ENCODE measurements at places on chromosomes 5 and 9.
A peak's percentile ranks its signal among the peaks of the same experiment; 100 is the strongest.

- peak; percentile 61 for DNase-seq
Observed at GRCh38 chr5:158849219-158849791, 250.4 kb downstream of the EBF1 start.

GRCh38 chr9:93298498-93299417 lies 114.8 kb downstream of the WNK2 start:
- DNase-seq: no peak

DNA sequence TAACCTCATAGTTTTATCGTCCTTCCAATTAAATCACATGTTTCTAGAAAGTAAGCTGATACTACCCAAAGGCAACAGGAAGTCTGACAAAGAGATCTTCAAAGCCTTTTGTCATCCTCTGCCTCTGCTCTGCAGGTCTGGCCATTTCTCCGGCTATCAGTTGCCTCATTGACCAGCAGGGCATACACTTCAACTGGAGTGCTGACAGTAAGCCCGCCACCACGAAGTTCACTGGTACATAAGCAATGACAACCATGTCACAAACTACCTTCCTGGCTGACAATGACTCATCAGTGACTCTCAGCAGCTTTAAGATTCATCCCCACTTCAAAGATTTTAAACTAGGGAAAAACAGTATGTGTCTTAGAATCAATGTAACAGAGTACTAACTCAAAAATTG lies 20.6 kb downstream of the SPTLC1 start:
- DNase-seq: no peak

- no peak for DNase-seq
Observed at GRCh38 chr5:101950019-101950418, 346.1 kb downstream of the SLCO4C1 start.

DNA sequence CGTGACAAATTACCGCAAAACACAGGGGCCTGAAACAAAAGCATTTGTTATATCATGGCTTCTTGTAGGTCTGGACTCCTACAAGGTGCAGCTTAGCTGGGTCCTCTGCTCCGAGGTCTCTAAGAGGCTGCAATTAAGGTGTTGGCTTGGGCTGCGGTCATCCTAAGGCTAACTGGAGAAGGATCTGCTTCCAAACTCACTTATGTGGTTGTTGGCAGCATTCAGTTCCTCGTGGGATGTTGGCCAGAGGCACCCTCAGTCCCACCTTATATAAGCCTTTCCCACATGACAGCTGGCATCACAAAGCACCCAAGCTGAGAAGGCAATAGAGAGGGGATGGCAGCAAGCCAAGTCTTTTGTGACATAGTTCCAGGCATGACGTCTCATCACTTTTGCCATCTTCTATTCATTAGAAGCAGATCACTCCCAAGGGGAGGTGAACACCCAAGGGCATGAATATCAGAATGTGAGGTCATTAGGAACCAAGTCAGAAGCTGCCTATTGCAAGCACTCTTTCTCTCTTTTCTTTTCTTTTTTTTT lies 47.9 kb upstream of the ZBTB43 start:
- no peak for DNase-seq

- no peak for DNase-seq
Observed at GRCh38 chr9:132733260-132733815, 63.1 kb downstream of the GTF3C4 start.

- no peak for DNase-seq
Observed at GRCh38 chr5:107523029-107523680, 147.6 kb downstream of the EFNA5 start.

GRCh38 chr5:81161012-81161601 lies 72.0 kb upstream of the CKMT2 start:
- DNase-seq: peak; percentile 63

- peak; percentile 71 for DNase-seq
Observed at GRCh38 chr9:130343445-130343918, 77.9 kb downstream of the HMCN2 start.

DNA sequence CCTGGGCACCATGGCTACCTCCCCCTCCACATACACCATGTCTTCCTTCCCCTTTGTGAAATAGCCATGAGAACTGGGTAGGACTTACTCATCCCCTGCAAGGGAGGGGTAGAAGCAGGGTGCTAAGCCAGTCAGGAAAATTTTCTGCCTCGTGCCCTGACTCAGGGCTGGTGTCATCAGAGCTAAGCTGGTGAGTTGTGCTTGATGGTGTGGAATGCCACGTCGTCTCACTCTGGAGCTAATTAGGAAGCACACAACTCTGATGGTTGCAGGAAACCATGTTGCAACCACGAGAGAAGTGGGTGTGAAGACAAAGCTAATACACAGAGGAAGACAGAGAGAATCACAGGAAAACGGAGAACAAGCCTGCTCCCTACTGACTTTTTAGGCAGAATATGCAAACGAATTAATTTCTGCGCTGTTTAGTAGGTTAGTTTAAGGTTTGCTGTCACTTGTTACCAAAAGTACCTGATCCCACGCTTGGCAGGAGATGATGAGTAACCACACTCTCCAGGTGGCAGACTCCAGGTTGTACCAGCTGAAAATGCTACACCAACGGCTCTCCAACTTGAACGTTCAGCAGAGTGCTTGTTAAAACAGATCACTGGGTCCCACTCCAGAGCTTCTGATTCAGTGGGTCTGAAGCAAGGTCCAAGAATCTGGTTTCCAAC lies 54.5 kb downstream of the STK10 start:
- DNase-seq: no peak

DNA sequence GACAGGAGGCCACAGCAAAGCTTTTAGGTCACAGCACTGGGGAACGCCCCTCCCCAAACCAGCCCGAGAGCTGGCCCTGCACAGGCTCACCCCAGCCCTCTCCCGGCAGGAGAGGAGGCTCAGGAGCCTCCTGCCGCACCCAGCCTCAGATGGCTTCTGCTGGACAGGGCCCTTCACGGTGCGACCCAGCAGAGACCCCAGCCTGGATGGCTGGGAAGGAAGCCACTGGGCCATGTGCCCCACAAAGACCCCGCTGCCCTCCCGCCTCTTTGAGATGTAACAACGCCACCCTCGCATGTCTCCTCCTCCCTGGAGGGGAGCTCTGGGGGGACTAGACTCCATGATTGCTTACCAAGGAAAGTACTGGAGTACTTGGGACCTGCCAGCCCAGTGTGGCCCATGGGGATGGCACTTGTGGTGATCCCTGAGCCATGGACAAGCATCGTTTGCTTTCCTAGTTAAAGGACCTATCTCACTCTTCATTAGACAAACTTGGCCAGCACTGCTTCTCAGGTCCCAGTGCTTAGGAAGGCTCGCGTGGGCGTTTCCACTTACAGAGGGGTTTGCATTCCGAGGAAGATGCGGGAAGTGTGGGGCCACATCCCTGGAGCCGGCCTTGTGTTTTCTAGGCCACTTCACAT lies 9.0 kb downstream of the MYMK start:
- no peak for DNase-seq

DNA sequence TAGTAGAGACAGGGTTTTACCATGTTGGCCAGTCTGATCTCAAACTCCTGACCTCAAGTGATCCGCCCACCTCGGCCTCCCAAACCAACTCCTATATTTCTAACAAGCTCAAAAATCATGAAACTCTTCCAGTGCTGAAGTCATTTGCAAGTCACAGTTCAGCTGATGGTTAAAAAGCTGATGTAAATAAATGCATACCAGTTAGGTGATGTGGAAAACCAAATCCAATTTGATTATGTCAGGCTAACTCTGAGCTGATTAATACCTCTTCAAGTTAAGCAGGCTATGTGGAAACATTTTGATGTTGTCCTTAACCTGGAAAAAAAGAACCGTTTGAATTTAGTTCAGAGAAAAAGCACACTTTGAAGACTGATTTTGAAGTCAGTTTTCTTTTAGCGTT lies 51.0 kb downstream of the TMEM252 start:
- DNase-seq: no peak

DNA sequence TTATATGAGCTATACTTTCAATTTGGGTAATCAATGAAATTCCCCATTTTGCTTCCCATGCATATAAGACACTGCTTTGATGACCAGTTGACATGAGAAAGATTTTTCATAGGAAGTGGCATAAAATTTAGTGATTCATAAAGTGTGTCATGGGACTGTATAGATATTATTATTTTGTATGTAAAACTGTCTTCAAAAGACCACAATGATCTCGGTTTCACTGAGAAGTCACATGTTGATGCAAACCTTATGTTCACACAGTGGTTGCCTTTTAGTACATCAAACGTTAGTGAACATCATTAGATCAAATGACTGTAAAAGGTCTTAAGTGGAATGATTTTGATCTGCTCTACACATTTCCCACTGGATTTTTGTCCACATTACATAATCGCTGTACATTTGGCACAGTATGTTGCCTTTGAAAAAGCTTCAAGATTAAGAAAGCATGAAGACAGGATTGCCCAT lies 349.2 kb upstream of the MEF2C start:
- DNase-seq: no peak

- no peak for DNase-seq
Observed at GRCh38 chr9:69888856-69889585, 68.4 kb downstream of the CFAP95 start.

DNA sequence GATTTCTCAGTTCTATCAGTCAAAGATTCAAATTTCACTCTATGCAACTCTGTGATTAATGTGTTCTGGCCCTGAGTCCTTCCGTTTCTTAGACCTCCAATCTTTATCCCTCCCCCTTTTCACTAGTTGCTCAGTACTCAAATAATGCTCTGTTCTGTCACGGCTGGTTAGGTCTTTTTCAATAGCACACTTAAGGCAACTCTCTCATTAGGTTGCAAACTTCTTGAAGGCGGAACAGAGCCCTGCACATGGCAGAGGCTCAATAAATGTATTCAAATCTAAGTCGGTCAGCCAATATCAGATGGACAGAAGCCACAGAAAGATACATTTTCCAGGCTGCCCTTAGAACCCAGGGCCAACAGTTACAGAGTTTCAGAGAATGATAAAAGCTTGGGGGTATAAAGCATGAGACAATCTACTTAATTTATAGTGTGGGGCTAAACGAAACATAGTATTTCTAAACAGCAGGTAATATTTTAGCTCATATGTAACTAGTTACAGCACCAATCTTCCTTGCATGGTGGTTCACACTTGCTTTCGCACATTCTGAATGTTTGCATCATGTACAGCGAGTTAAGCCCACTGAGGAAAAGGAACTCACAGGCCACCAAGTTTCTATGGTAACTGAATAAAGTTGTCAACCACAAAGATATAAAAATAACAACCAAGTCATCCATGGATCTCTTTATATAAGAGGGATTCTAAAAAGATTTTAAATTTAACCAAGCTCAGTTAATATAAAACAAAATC lies 67.1 kb upstream of the GOLPH3 start:
- DNase-seq: peak; percentile 91

DNA sequence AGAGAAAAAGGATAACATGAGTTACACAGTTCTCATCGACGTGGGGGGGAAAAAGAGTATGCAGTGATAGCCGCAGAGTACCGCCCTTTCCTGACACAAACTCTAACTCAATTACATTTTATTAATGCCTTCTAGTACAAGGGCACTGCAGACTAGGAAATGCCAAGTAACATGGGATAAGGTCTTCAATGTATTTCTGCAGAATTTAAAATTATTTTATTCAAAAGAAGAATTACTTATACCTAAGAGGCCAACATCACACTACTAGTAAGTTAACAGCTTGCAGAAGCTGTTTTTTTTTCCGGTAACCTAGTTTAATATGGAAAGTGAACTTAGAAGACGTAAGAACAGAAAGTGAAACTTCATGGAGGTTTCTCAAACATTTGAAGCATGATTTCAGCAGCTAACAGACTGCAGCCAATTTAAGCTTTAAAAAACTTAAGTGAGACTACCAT lies 3.9 kb downstream of the SETX start:
- no peak for DNase-seq

- DNase-seq: no peak
Observed at GRCh38 chr9:80707120-80707519, 982.2 kb downstream of the TLE1 start.

DNA sequence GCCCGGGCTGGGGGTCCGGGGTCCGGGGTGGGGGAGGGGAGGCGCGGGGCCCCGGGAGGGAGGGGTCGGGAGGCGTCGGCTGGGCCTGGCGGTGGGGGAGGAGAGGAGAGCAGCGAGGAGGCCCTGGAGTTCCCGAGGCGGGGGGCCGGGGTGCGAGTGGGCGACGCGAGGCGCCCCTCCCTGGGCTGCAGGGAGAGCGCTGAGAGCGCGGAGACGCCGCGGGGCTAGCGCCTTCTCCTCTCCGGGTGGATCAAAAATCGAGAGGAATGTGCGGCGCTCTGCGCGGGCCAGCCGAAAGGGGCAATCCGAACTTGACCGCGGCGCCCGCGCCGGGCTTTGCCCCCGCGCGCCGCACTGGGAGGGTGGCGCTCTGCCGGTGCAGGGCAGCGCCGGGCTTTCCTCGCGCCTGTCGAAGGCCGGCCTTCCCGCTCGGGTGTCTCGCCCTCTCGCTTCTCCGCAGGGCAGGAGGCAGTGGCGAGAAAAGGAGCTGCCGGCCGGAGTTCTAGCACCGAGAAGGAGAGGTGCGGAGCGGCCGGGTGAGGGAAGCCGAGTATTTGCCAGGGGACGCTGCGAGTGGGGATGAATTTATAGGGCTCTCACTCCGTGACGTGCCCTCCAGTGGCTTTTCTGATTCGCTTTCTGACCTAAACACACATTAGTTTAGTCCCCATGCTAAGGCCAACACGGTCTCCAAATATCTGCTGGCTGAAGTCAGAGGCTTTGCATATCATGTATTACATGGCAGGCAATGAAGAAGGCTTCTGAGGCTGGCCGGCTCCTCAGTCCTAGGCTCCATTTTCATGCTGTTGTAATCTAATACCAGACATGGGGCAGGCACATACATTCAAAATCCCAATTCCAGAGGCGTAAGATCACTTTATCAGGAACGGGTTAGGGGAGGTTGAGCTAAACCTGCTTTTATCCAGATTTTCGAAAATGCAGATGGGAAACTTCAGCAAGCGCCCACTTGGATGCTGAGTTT lies 503 bp upstream of the GDNF start:
- DNase-seq: no peak

DNA sequence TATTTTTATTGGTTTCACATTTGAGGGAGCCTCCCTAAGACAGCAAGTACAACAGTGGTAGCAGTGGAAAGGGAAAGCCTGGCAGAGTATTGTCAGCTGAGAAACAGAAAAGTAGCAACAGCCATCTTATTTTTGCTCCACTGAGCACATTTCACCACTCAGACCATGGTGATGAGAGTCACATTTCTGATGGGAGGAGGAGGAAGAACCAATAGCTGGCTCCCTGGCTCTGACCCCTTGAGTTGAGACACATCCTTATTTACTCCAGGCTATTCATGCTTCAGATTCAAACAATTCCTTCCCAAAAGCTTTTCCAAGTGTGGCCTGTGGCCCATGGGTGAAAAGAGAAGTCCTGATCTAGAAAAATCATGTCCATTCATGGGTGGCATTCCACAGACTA lies 236.3 kb downstream of the ARHGAP26 start:
- peak; percentile 42 for DNase-seq

- DNase-seq: no peak
Observed at GRCh38 chr5:101637599-101637998, 658.5 kb downstream of the SLCO4C1 start.

GRCh38 chr9:113150670-113151611 lies at the start of gene SLC31A2:
SLC31A2 (plus strand) TSS chr9:113151007; CDS start chr9:113151075, 68 bp downstream.
- peak; percentile 90 for DNase-seq

GRCh38 chr5:67483453-67484030 lies 286.9 kb upstream of the CD180 start:
- no peak for DNase-seq
